ENCODE measurements at places on chromosomes 7 and 10.

GRCh38 chr7:64951250-64951848 lies 39.5 kb downstream of the ZNF117 start:
- H3K4me1 ChIP-seq: no peaks in the 10 kb centered on the region
- no peak overlapping the region for H3K27ac ChIP-seq
- no peaks in the 10 kb centered on the region for H3K36me3 ChIP-seq
- no peak overlapping the region for H3K4me3 ChIP-seq

GRCh38 chr7:100432053-100432452 lies 2.4 kb downstream of the MEPCE start:
- no peaks in the 10 kb centered on the region for H3K27me3 ChIP-seq
- peaks cover 22% of the 10 kb centered on the region for H3K4me1 ChIP-seq

- DNase-seq: no peak
- no peak overlapping the region for H3K4me3 ChIP-seq
- no peaks in the 10 kb centered on the region for H3K4me1 ChIP-seq
- H3K36me3 ChIP-seq: peaks cover 2% of the 10 kb centered on the region
Observed at GRCh38 chr10:26721561-26721960, 24.1 kb downstream of the PDSS1 start.

GRCh38 chr10:97889461-97890265 lies 40.0 kb downstream of the GOLGA7B start:
- peaks cover 37% of the 10 kb centered on the region for H3K27me3 ChIP-seq
- H3K36me3 ChIP-seq: no peaks in the 10 kb centered on the region
- H3K27ac ChIP-seq: no peak overlapping the region
- H3K4me3 ChIP-seq: no peak overlapping the region
- H3K4me1 ChIP-seq: no peaks in the 10 kb centered on the region

DNA sequence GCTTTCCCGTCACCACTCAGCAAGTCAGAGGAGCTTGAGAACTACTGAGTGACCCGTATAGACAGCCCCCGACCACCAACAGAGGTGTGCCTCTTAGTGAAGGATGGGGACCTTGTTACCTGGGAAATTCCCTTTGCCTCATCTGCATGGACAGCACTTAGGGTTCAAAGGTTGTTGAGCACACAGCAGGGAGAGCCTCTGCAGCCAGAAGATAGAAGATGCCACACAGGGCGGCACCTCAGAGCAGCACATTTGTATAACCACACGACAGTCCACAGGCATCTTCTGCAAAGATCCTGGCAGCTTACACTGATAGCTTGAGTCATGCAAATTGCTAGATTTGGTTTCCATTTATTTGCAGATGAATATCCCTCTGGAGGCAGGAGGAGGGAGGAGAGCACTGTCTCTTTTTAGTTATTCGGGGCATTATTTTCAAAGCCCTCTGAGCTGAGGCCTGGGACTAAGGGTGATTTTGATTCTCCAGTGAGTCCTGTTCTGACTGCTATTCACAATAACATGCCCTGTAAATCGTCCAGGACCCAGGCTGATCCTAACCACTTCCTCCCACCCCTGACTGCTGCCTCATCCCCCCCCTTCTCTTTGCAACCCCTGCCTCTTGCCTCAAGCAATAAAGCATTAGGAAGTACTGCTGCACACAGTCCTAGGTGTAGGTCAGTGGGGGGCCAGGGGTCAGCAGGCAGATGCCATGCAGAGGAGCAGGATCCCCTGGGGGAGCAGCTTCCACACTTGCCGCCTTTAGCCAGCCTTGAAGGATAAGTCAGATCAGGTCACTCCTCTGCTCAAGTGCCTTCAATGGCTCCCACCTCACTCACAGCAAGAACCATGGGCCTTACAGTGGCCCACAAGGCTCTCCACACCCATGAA lies 24.6 kb upstream of the INMT start:
- no peaks in the 10 kb centered on the region for H3K36me3 ChIP-seq
- no peaks in the 10 kb centered on the region for H3K4me1 ChIP-seq
- H3K27me3 ChIP-seq: no peaks in the 10 kb centered on the region

DNA sequence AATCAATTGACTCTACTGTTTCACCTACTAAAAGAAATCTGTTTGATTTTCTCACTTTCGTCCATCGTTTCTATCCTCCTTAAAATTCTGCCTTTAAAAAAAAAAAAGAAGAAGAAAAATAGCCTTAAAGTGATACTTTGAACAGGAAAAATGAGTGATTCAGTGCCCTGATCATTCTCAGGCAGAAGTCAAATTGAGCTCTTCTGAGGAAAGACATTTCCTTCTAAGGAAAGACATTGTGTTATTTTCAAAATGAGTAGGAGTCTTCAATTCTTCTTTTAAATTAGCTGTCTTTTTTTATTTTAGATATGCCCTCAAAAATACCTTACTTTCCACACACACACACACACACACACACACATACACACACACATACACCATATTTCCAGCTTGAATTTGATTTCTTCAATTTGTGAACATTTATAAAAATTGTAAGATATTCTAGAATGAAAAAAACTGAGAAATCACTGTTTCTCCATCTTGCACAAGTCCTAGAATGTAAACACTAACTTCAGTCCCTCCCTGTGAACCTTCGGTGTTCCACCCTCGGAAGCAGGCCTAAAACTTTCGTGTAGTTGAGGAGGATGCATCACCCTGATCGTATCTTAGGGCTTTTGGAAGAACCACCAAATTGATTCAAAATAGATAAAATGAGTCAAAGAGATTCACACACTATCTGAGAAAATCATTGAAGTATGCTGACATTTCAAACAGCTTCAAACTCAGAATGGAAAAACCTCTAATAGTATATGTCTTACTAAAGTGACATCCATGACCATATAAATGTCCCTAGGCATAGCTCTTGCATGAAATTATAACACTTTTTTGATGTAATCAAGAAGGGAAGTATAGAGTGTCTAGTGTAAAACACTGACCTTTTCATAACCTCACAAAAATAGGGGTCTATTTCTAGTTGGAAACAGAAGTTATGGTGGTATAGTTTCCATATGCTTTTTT lies 270.8 kb downstream of the GATA3 start:
- H3K27me3 ChIP-seq: no peaks in the 10 kb centered on the region
- H3K36me3 ChIP-seq: no peaks in the 10 kb centered on the region
- DNase-seq: no peak
- no peak overlapping the region for H3K4me3 ChIP-seq
- H3K27ac ChIP-seq: no peak overlapping the region

DNA sequence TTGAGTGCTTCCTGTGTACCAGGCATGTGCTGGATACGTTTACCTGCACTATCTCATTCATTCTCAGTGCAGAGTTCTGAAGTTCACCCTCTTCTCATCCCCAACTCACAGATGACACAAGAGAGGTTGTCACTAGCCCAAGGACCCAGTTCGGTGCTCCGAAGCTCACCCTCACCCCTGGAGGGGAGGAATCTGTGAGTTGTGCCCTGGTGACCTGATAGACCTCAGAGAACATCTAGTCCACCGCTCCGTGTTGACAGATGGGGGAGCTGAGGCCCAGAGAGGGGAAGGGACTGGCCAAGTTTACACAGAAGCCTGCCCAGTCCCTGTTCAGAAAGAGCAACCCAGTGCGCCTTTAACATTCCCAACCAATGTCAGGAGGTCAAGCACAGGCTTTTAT lies 44.8 kb upstream of the EMX2 start:
- H3K27ac ChIP-seq: no peak overlapping the region
- DNase-seq: no peak
- no peak overlapping the region for H3K4me3 ChIP-seq
- H3K27me3 ChIP-seq: no peaks in the 10 kb centered on the region

GRCh38 chr10:75426880-75427279 lies 4.5 kb upstream of the LRMDA start:
- H3K4me3 ChIP-seq: no peak overlapping the region
- H3K36me3 ChIP-seq: no peaks in the 10 kb centered on the region
- no peaks in the 10 kb centered on the region for H3K4me1 ChIP-seq
- H3K27me3 ChIP-seq: no peaks in the 10 kb centered on the region
- no peak for DNase-seq
- no peak overlapping the region for H3K27ac ChIP-seq

DNA sequence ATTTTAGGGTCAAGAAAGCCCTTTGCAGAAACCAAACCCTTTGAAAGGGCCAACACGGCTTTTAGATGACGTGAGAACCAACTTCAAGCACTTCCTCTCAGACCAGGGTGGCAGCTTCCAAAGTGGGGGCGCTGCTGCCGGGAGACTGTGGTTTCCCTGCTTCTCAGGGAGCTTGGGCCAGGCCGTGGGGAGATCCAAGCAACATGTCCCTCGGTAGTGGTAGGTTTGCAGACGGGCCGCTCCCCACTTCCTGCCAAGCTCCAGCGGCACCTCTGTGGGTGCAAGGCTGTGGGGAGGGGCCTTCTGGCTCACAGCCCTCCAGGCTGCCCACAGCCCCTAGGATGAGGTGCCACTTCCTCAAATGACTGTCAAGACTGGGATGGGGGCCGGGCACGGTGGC lies 132.4 kb downstream of the FAM53B start:
- H3K36me3 ChIP-seq: no peaks in the 10 kb centered on the region
- no peaks in the 10 kb centered on the region for H3K27me3 ChIP-seq
- H3K4me1 ChIP-seq: no peaks in the 10 kb centered on the region
- H3K27ac ChIP-seq: no peak overlapping the region
